CD4-positive, alpha-beta T cell treated with Interleukin-15 for 4 hours (primary cell): ENCODE measurements at places on chromosomes 13 and 19.

GRCh38 chr19:23404676-23405075 is 9.4 kb upstream of the ZNF91 start:
- no peak for DNase-seq

GRCh38 chr13:55155046-55155445 is 1985.7 kb upstream of the PRR20A start:
- DNase-seq = no peak

DNA sequence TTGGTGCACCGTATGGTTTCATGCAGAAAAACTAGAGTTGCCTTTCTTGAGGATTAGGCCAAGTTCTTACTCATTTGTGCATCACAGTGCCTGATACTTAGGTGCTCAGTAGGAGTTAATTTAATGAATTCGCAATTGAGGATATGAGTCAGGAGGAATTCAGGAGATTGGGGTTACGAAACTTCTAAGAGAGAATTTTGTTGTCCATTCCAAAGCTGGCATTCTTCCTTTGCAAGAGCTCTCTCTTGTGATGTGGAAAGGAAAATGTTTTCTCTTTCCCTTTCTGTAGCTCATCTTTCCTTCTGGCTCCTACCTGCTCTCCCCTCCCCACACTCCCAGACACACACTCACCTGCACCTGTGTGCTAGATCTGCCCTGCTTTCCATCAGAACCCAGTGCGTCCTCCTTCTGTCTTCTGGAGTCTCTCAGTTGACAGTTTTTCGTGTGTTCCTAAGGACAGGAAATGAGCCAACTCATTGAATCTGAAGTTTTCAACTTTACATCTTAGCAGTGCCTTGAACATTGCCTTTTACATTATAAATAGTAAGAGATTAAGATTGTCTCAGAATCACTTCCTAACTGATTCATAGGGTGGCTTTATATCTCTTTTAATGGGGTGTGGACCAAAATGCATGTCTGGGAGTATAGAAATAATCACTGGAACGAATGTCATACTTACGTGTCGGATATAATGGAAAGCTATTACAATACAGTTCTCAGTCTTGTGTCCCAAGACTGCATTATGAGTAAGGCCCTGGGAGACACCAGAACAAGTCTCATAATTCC is 19.7 kb upstream of the ERCC5 start:
- DNase-seq = no peak

- DNase-seq = no peak
Measured at GRCh38 chr13:25783601-25784024, 268.2 kb downstream of the SHISA2 start.

DNA sequence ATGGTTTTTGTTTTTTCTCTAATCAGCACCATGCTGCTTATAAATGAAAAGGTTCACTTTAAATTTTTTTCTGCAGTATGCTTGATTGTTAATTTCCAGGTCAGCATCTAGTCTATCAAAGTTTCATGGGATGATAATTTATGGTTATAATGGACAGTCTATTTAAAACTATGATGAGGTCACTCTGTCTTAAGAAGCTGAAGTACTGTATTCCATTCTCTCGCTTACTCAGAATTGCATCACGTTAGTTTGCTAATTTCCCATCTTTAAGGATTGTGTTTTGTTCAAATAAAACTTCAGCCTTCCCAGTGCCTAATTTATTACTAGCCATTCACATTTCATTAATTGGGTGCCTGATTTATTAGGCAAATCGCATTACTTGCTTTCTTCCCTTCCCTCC is 94.3 kb downstream of the GPC6 start:
- no peak for DNase-seq

DNA sequence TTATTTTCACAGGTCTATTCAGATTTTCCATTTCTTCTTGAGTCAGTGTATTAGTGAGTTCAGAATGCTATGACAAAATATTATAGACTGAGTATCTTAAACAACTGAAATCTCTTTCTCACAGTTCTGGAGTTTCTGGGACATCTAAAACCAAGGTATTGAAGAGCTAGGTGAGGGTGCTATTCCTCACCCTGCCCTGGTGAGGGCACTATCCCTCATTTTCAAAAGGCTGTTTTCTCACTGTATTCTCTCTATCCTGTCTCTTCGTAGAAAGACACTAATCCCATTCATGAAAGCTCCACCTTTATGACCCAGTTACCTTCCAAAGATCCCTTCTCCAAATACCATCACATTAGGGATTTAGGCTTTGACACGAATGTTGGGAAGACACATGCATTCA is 1617.1 kb downstream of the PCDH9 start:
- DNase-seq = no peak

DNA sequence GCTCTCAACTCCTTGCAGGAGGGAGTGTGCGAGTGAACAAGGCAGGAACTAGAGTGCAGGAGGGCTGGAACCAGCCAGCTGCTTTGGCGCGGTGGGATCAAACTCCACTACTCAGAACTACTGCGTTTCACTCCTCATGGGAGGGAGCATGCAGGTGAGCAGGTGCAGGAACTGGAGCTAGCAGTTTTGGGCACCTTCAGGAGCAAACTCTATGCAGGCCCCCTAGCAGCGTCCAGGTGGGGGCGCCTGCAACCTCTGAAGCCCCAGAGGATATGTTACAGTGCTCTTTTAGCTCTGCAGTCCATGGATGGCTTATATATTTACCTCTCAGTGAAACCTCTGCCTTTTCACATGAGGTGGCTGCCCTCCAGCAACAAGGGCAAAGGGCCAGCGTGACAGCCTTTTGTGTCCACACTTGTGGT is 1303.4 kb downstream of the PCDH9 start:
- no peak for DNase-seq
